ENCODE measurements at places on chromosomes 5 and 9. TPM values are rescaled to one million over a fixed set of nuclear protein-coding genes. Genes with fewer than 3 reads are reported as not detected.

DNA sequence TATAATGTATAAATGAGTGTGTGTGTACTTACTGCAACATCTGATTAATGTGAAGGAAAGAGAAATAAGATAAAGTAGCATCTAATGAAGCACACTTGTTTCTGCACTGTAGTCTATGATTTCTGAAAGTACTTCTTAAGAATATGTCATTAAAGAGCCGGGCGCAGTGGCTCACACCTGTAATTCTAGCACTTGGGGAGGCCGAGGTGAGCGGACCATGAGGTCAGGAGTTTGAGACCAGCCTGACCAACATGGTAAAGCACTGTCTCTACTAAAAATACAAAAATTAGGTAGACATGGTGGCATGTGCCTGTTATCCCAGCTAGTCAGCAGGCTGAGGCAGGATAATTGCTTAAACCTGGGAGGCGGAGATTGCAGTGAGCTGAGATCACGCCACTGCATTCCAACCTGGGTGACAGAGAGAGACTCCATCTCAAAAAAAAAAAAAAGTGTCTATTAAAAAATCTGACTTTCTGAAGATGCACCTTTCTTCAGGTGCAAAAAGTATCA, 556.9 kb downstream of the PTPRD start:
- no peak for DNase-seq

- no peak for DNase-seq
Measured at GRCh38 chr5:180371949-180372348, 18.8 kb upstream of the GFPT2 start.

Gene PAX5
- not detected for total RNA-seq

- DNase-seq = no peak
Measured at GRCh38 chr5:172574871-172575223, 66.2 kb upstream of the NEURL1B start.

DNA sequence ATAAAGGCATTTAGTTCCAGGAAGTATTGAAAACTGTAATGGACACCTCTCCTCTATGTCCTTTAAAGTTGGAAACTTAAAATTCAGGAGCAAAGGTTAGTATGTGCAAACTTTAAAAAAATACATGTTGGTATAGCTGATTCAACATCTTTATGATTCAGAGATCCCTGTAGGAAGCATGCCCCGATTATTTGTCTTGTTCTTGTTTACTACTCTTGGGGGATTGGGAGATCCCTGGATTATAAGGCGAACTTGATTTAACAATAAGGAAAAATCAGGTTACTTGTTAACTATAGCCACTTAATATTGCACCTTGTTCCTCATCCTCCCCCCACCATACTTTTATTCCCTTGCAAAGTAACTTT, 1.7 kb downstream of the F2RL1 start:
- no peak for DNase-seq

DNA sequence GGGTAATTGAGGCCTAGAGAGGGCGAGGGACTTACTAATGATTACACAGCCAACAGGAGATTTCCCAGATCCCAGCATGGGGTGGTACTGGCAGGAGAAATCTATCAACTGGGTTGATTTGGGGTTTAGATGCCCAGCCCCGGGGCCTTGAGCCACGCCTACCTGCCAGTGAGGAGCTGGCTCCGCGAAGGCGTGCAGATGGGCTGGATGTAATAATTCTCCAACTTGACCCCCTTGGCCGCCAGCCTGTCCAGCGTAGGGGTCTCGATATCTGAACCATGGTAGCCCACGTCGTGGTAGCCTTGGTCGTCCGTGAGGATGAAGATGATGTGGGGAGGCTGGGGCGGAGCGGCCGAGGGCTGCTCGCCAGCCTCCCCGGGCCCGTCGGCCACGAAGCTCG, 804 bp downstream of the ARSI start:
- DNase-seq = no peak

Gene TAF11L9
- not detected for total RNA-seq

GRCh38 chr5:8213701-8214240, 344.8 kb downstream of the MTRR start:
- DNase-seq = no peak

GRCh38 chr5:37889612-37890317, 49.9 kb upstream of the GDNF start:
- no peak for DNase-seq

DNA sequence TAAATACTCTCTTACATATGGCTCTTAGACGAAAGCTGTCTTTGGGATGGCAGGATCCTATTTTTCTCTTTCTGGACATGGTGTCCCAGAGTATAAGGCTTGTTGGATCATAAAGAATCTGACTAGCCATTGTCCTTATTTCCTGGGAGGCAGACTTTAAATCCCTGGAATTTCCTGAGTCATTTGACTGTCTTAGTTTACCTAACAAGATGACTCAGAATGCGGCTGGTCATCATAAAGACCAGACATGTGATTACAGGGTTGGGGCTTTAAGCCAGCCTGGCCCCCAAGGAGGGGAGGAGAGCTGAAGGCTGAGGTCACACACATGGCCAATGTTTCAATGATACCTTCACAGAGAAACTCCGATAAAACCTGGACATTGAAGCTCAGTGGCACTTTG, 37.2 kb downstream of the FAM240B start:
- peak; percentile 66 for DNase-seq

DNA sequence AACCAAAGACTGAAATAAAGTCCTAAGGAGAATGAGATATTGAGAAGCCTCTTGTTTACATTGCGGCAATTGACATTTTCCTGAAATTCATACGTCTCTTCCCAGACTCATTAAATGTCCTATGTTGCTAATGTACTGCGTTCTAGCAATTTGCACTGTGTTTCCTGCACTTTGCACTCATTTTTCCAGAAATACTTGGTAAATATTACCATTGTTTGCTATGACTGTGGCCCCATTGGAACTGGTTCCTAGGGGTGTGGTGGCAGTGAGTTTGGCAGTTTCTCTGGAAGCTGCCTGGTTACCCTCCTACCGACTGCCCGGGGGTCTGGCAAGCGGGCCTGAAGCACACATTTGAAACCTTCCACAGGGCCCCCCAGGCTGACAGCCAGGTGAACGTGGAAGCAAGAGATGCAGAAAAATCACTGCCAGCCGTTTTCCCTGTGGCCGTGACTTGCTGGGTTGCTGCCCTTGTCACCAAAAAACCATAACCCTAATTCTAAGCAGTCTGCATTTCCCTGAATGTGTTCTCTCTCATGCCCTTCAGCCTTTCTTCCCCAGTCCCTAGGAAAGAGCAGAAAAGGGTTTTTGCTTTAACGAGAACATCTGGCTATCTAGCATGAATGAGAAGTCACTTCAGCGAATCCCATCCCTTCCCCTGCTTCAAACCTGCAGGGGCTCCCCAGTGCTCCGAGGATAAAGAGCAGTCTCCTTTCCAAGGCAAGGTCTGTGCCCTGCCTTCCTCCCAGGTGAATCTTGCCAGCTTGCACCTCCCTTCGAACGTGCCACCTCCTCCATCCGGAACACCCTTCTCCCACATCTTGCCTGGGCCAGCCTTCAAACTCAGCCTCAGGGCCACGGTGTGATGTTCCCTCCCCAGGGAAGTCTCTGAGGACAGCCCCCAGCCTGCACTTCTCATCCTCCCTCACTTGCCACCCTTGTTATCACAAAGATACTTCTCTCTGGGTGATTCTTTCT, 84.2 kb downstream of the AK8 start:
- DNase-seq = no peak

DNA sequence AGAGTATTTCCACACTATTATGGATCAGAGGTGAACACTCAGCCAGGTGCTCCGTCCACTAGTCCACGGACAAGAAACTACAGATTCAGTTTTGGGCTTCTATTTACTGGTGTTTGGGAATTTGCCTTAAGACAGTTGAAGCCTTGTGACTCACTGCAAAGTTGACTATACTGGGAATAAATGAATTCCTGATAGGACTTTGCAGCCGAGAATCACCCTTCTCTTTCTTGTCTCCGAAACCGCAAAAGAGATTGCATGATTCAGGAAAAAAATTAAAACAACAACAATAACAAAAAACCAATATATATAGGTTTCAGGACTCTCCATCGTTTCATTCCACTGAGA, 716 bp downstream of the TMEM171 start:
- no peak for DNase-seq

DNA sequence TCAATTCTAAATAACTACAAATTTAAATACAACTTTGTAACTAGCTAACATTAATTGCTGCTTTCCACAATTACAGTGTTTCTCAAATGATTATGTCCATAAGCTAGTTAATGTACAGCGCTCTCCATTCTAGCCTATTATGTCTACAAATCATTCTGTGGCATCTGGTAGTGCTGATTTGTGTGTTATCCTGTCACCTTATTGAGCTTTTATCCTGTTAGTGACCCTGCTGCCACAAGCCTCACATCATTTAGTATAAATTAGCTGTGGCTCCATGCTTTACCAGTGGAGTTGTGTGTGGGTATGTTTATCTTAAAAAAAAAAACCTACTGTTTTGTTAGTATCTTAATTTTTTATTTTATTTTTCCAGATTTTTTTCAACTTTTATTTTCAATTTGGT, 112.6 kb upstream of the PJA2 start:
- DNase-seq = no peak

DNA sequence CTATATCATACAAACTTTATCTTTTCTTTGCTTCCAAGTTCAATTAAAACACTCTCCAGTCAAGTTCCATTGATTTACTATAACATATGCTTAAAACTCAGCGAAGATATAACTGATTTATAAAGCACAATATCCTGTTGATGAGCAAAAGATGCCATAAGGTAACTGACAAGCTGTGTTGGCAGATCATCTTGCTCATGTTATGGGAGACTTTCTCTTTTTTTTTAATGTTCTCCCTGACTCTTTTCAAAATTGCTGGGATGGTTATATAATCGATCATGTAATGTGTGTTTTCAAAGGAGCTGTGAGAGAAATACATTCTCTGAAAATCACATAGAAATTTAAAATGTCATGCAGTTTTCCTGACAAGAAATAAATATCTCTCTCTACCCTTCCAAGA, 293.5 kb downstream of the MED10 start:
- no peak for DNase-seq

DNA sequence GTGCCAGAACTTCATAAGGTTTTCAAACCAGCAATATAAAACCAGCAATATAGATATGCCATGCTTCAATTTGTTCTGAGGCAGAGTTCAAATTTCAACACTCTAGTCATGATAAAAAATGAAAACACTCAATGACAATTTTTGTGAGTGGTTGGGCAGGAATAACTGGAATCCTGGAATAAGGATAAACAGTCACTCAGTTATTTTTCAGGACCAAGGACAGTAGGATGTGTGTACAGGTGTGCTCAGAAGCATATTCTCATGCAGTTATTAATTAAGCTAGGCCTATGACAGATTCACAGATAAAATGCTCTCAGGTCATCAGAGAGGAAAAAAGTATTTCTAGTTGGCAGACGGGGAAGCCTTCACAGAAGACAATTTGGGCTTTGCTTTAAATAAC, 117.3 kb upstream of the PPP2R2B start:
- DNase-seq = no peak

GRCh38 chr5:16313761-16314160, 134.2 kb upstream of the MARCHF11 start:
- DNase-seq = no peak

DNA sequence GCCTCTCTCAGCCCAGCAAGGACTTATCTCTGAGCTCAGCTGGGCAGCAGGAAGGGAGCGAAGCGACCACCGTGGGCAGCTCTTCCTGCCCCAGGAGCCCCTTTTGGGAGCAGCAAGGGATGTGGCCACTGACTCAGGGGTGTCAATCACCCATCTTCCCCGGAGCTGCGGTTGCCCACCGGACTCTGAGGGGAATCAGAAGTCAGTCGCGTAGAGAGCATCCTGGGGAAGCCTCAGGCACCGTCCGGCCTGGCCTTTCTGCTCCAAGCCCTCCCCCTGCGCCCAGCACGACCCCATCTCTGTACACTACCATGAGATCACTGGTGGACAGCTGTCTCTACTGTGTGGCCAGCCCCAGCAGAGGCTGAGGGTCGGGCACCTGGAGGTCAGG, 24.6 kb downstream of the GFI1B start:
- DNase-seq = no peak

Measured in glomerular endothelial cell (primary cell).